ENCODE measurements at places on chromosomes 4 and X. TPM values are rescaled to one million over a fixed set of nuclear protein-coding genes. Genes with fewer than 3 reads are reported as not detected.

LAGE3 gene
- total RNA-seq: 20.1 TPM

DNA sequence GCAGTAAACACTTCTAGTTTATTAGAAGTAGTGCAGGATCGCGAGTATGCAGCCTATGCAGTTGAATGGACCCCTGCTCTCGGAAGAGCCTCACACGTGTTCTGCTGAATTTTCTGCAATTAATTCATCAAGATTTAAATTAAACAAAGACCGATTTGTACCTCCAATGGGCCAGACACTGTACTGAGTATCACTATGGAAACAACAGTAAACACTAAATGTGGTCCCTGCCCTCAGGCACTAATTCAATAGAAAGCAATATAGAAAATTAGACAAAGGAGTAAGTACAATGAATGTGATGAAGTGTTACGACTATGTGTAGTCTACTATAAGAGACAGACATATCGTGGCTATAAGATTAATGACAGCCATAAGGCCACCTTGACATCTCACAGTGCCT lies 740.3 kb upstream of the FRG1 start:
- no peaks in the 10 kb centered on the region for H3K27me3 ChIP-seq
- H3K4me1 ChIP-seq: no peaks in the 10 kb centered on the region
- H3K27ac ChIP-seq: no peak overlapping the region
- no peaks in the 10 kb centered on the region for H3K36me3 ChIP-seq
- DNase-seq: no peak

GRCh38 chrX:112457788-112458187 lies 221.9 kb downstream of the LHFPL1 start:
- no peaks in the 10 kb centered on the region for H3K36me3 ChIP-seq
- H3K4me3 ChIP-seq: no peak overlapping the region
- H3K27me3 ChIP-seq: no peaks in the 10 kb centered on the region

- no peaks in the 10 kb centered on the region for H3K27me3 ChIP-seq
- no peak overlapping the region for H3K27ac ChIP-seq
- no peaks in the 10 kb centered on the region for H3K36me3 ChIP-seq
Observed at GRCh38 chr4:148258535-148258934, 183.7 kb downstream of the NR3C2 start.

DNA sequence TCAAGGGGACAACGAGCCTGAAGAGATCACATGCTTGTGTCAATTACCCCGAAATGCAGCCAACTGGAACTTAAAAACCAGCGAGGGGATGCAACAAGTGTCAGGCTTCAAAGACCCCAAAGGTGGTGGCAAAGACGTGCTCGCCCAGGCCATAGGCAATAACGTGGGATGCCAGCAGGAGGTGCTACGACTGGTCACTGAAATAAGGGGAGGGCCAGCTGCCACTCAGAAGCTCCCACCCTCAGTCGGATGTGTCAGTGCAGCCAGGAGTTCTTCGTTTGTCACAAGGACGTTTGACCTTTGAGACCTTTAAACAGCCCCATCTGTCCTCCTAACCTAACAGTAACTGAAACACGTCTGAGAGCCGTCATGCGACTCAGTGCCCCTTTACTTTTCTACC lies 556.8 kb upstream of the PCDH10 start:
- no peaks in the 10 kb centered on the region for H3K27me3 ChIP-seq
- no peak overlapping the region for H3K27ac ChIP-seq
- H3K4me1 ChIP-seq: no peaks in the 10 kb centered on the region
- no peak overlapping the region for H3K4me3 ChIP-seq
- no peak for DNase-seq

- peaks cover 2% of the 10 kb centered on the region for H3K36me3 ChIP-seq
- no peak overlapping the region for H3K27ac ChIP-seq
- no peaks in the 10 kb centered on the region for H3K4me1 ChIP-seq
- DNase-seq: no peak
- no peak overlapping the region for H3K4me3 ChIP-seq
Observed at GRCh38 chr4:956531-957230, 16.7 kb downstream of the DGKQ start.

DNA sequence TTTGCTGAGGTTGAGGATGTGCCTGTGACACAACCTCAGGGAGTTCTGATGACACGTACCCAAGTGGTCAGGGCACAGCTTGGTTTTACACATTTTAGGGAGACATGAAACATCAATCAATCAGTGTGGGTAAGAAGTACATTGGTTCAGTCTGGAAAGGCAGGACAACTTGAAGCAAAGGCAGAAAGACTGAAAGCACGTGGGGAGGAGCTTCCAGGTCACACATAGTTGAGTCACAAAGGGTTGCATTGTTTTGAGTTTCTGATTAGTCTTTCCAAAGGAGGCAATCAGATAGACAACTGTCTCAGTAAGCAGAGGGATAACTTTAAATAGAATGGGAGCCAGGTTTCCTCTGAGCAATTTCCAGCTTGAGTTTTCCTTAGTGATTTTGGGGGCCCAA lies 1910.0 kb upstream of the AGA start:
- DNase-seq: no peak
- no peak overlapping the region for H3K27ac ChIP-seq
- no peaks in the 10 kb centered on the region for H3K36me3 ChIP-seq
- H3K4me1 ChIP-seq: no peaks in the 10 kb centered on the region
- no peaks in the 10 kb centered on the region for H3K27me3 ChIP-seq

DNA sequence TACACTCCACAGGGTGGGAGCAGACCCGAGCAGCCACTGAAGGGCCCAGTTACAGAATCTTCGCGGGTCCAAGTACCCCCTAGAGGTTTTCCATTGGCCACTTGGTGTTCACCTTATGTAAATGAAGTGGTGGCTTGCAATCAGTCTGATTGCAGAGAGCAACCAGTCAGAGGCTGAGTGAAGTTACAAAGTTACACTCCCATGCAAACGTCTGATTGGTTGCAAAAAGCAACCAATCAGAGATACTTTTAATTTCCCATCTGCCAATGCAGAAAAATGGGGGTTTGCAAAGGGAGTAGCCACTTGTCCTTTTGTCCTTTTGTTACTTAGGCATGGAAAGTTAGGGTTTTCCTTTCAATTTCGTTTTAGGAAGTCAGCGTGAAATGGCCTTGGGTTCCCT lies 27.0 kb upstream of the NKAP start:
- H3K27ac ChIP-seq: no peak overlapping the region
- H3K4me1 ChIP-seq: no peaks in the 10 kb centered on the region
- H3K27me3 ChIP-seq: no peaks in the 10 kb centered on the region
- H3K4me3 ChIP-seq: no peak overlapping the region
- H3K36me3 ChIP-seq: no peaks in the 10 kb centered on the region

- no peaks in the 10 kb centered on the region for H3K27me3 ChIP-seq
- no peak overlapping the region for H3K27ac ChIP-seq
- no peak overlapping the region for H3K4me3 ChIP-seq
- no peak for DNase-seq
- H3K36me3 ChIP-seq: no peaks in the 10 kb centered on the region
Observed at GRCh38 chr4:8556341-8557150, 23.6 kb upstream of the GPR78 start.

CAPN6 gene
- 2.2 TPM for total RNA-seq

NOX1 gene
- not detected for total RNA-seq

POU4F2 gene
- not detected for total RNA-seq

DNA sequence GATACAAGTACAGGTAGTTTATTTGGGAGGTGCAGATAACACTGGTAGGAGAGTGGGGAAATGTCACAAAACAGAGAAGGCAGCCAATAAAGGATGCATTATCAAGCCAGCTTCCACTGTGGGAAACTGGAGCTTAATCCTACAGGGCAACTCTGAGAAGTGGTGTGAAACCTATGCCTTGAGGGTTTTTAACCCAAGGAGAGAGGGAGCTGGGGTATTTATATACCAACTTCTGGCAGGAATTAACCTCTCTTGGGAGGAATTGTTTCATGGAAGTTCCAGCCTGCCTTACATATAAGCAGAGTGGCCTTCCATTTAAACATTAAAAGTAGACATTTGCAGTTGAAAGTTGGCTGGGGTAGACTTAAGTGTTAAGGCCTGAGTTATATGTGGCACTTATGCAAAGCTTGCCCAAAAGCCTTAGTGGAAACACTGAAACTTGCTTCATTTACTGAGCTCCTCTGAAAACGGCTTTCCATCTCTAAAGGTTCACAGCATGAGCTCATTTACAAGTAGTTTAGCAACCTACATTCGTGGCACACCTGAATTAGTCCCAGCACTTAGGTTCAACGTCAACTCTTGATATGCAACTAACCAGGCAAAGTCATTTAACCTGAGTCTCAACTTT lies 19.2 kb downstream of the MAGEB17 start:
- no peaks in the 10 kb centered on the region for H3K36me3 ChIP-seq
- no peaks in the 10 kb centered on the region for H3K4me1 ChIP-seq
- no peak for DNase-seq
- no peaks in the 10 kb centered on the region for H3K27me3 ChIP-seq

PAQR3 gene
- 8.3 TPM for total RNA-seq

DNA sequence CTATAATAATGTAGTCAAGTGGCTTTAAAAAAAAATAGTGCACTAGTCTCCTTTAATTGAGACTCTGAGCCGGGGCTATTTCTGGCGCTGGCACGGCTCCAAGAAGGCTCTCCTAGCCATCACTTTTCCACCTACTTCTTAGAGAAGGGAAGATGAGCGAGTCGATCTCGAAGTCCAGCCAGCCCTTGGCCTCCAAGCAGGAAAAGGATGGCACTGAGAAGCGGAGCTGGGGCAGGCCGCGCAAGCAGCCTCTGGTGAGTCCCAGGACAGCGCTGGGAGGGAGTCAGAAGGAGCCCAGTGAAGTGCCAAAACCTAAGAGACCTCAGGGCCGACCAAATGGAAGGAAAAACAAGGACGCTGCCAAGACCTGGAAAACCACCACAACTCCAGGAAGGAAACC lies 531.9 kb downstream of the MAGEB5 start:
- H3K36me3 ChIP-seq: no peaks in the 10 kb centered on the region
- DNase-seq: no peak
- H3K27ac ChIP-seq: no peak overlapping the region
- H3K4me1 ChIP-seq: no peaks in the 10 kb centered on the region
- no peak overlapping the region for H3K4me3 ChIP-seq
- no peaks in the 10 kb centered on the region for H3K27me3 ChIP-seq

MAGEA3 gene
- not detected for total RNA-seq

GRCh38 chrX:456551-457291 lies 70.0 kb upstream of the PPP2R3B start:
- H3K4me3 ChIP-seq: no peak overlapping the region
- no peak for DNase-seq
- no peaks in the 10 kb centered on the region for H3K4me1 ChIP-seq
- H3K27ac ChIP-seq: no peak overlapping the region
- H3K27me3 ChIP-seq: no peaks in the 10 kb centered on the region

DNA sequence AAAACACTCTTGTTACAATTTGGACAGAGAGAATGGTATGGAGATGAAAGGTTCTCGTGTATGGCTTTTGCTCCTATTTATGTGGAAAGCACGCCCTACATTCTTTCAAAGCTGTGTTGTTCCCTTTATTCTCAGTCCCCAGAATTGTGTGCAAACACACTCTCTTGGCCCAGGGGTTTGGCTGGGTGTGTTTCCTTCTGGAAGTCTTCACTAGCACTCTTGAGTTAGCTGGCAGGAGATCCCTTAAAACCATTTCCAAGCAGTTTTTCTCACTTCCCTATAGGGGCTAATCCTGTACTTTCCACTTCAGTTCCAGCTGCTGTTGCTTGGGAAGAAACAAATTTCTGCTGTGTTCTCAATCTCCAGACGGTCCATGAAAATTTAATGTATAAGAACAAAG lies 35.1 kb downstream of the FHL1 start:
- H3K36me3 ChIP-seq: no peaks in the 10 kb centered on the region
- H3K4me1 ChIP-seq: no peaks in the 10 kb centered on the region
- H3K4me3 ChIP-seq: no peak overlapping the region
- peak overlapping the region; percentile 84 for H3K27ac ChIP-seq

EPGN gene
- 1.8 TPM for total RNA-seq

GRCh38 chr4:108350332-108350731 lies 181.6 kb upstream of the LEF1 start:
- H3K4me1 ChIP-seq: peaks cover 30% of the 10 kb centered on the region
- H3K36me3 ChIP-seq: no peaks in the 10 kb centered on the region
- no peak overlapping the region for H3K27ac ChIP-seq

DNA sequence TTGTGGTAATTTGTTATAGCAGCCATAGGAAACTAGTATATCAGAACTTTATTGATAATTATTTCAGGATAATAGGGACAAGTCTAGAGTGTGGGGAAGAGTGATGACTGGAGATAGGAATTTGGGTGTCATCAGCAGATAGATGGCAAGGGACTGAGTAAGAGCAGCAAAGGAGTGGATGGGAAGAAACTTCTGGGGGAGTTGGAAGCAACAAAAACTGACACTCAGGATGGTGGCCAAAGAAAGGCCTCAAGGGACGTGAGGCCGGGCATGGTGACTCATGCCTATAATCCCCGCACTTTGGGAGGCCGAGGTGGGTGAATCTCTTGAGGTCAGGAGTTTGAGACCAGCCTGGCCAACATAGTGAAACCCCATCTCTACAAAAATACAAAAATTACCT lies 9.1 kb upstream of the SLC25A5 start:
- H3K36me3 ChIP-seq: no peaks in the 10 kb centered on the region
- H3K4me3 ChIP-seq: no peak overlapping the region
- no peak overlapping the region for H3K27ac ChIP-seq
- no peak for DNase-seq
- H3K4me1 ChIP-seq: no peaks in the 10 kb centered on the region
- no peaks in the 10 kb centered on the region for H3K27me3 ChIP-seq

IGSF1 gene
- total RNA-seq: 9.5 TPM

- no peak overlapping the region for H3K27ac ChIP-seq
- peaks cover 2% of the 10 kb centered on the region for H3K4me1 ChIP-seq
- peaks cover 2% of the 10 kb centered on the region for H3K36me3 ChIP-seq
- no peak for DNase-seq
Observed at GRCh38 chr4:1361431-1361830, 14.4 kb downstream of the UVSSA start.

GRCh38 chr4:113008135-113008534 lies 41.3 kb upstream of the ANK2 start:
- no peaks in the 10 kb centered on the region for H3K36me3 ChIP-seq
- no peak overlapping the region for H3K4me3 ChIP-seq
- no peak for DNase-seq
- no peaks in the 10 kb centered on the region for H3K27me3 ChIP-seq

- no peak overlapping the region for H3K4me3 ChIP-seq
- no peak overlapping the region for H3K27ac ChIP-seq
- H3K4me1 ChIP-seq: no peaks in the 10 kb centered on the region
- H3K36me3 ChIP-seq: no peaks in the 10 kb centered on the region
- no peaks in the 10 kb centered on the region for H3K27me3 ChIP-seq
Observed at GRCh38 chr4:17033025-17033767, 134.8 kb upstream of the LDB2 start.

- no peaks in the 10 kb centered on the region for H3K36me3 ChIP-seq
- H3K4me3 ChIP-seq: no peak overlapping the region
- H3K27ac ChIP-seq: no peak overlapping the region
- no peaks in the 10 kb centered on the region for H3K27me3 ChIP-seq
- peaks cover 9% of the 10 kb centered on the region for H3K4me1 ChIP-seq
Observed at GRCh38 chrX:43878906-43879526, 3.2 kb downstream of the MAOB start.

GRCh38 chr4:30720661-30721184 lies 554 bp downstream of the PCDH7 start:
- H3K4me1 ChIP-seq: no peaks in the 10 kb centered on the region
- no peaks in the 10 kb centered on the region for H3K36me3 ChIP-seq
- H3K27me3 ChIP-seq: peaks cover 8% of the 10 kb centered on the region
- DNase-seq: no peak

MAGEB1 gene
- total RNA-seq: not detected
